ENCODE measurements at places on chromosomes 7 and 10.
A peak's percentile ranks its signal among the peaks of the same experiment; 100 is the strongest.

- no peak for DNase-seq
Measured at GRCh38 chr10:63114031-63114814, 18.9 kb upstream of the NRBF2 start.

- no peak for DNase-seq
Measured at GRCh38 chr7:3937605-3938004, 636.6 kb downstream of the SDK1 start.

DNA sequence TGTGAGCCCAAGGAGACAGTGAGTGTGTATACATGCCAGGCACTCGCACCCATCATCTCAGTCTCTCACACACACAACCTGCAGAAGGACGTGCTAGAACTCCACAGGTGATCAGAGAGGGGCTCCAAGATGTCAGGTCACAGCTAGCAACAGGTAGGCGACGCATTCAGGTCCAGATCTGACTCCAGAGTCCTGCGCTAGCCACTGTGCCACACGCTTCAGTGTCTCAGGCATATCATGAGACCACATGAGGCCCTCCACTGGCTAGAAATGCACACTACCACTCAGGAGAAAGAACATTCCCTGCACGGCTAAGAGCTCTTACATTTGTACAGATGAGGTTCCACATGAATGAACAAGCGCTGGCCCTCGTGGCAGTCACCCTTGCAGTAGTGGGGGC, 11.5 kb downstream of the AKR1B1 start:
- DNase-seq = no peak

- DNase-seq = no peak
Measured at GRCh38 chr7:68222311-68222710, 1225.7 kb downstream of the TYW1 start.

DNA sequence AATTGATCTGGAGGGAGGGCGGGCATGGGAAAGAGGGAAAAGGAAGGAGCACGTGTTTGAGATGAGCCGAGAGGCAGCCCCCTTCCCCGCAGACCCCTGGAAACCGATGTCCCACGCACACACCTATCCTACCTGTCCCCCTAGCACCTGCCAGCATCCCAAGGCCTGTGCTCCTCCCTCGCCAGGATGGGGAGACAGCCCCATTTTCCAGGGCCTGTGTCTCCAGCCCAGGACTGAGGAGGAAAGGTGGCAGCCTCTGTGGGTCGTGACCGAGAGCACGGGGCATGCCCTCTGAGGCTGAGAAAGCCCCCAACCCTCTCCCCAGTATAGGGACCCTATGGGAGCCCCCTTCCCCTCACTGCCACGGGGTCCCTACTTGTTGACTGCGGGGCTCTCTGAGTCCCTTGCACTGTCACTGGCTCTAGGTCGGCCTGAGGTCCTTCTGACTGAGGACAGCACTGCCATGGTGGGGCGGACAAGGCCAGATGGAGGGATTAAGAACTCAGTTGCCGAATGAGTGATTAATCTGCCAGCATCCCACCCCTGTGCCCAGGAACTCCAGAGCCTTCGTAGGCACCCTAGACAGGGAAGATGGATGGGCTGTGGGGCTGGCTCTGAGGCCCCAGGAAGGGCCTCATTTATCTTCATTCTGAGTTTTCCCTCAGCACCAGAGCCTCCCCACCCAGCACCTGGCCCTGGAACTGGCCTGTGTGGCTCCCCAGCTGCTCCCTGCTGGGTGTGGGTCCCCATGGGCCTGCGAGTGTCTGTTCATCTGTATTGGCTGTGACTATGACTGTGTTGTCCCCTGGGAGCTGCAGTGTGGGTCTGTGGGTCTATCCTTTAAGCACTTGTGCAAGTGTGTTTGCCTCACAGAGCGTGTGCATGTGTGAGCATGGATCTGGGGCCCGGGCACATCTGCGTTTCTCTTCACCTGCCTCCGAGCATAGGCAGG, 26.0 kb downstream of the CRHR2 start:
- DNase-seq = no peak

DNA sequence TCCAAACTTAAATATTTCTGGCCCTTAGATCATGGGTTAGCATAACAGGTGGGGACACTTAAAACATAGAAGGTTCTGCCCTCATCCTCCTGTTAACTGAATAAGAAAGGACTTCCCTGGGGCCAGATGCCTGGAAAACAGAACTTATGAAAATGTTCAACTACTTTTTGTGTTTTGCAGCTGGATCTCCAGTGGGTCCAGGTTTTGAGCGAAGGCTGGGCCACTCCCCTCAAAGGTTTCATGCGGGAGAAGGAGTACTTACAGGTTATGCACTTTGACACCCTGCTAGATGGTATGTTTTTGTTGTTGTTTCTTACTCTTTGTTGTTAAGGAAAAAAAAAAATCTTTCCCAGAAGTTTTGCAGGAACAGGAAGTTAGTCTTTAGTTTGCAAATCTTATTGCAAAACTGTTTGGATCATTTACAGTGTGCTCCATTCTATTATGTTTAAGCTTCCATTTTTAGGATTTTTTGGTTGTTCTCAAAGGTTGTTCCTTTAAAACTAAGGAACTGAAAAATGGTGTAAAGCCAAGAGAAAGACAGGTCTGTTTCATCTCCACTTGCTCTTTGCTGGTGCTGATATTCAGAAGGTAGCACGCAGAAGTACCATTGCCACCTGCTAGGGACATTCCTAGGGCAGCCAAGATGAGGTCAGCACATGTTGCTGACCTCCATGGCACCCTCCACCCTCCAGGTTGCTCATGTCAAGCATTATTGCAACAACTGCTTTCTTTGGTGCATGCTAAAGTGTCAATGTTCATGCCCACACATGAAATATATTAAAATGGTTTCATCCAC, 56.1 kb downstream of the PAPSS2 start:
- DNase-seq = no peak

- no peak for DNase-seq
Measured at GRCh38 chr7:50300336-50300735, 4.2 kb upstream of the IKZF1 start.

DNA sequence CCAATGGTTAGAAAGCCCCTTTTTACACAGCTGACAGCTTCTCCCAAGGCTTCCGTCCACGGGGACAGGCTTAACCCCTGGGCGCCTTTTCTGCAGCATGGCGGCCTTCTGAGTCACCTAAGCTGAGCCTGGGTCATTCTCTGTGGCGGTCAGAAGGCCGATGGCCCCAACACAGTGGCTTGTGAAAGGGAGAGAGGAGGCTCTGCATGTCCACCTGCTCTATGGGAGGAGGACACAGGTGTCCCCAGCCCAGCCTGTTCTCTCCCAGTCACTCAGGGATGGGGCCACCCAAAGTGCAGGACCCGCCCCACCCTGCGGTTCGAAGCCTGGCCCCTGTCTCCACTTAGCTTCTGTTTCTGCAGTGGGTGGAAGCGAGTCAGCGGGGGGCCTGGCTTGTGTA, 20.4 kb upstream of the TTYH3 start:
- no peak for DNase-seq

GRCh38 chr10:29555746-29556481, 78.9 kb downstream of the SVIL start:
- DNase-seq = no peak

- no peak for DNase-seq
Measured at GRCh38 chr10:124351481-124352220, 67.1 kb downstream of the OAT start.

- DNase-seq = peak; percentile 80
Measured at GRCh38 chr10:124641282-124642087, 102.7 kb downstream of the FAM53B start.

GRCh38 chr7:106947244-106947728, 82.2 kb downstream of the PIK3CG start:
- DNase-seq = peak; percentile 31

GRCh38 chr7:83931968-83932367, 262.6 kb downstream of the SEMA3A start:
- DNase-seq = no peak

GRCh38 chr7:112204499-112205342, 1.5 kb downstream of the DOCK4 start:
- no peak for DNase-seq

DNA sequence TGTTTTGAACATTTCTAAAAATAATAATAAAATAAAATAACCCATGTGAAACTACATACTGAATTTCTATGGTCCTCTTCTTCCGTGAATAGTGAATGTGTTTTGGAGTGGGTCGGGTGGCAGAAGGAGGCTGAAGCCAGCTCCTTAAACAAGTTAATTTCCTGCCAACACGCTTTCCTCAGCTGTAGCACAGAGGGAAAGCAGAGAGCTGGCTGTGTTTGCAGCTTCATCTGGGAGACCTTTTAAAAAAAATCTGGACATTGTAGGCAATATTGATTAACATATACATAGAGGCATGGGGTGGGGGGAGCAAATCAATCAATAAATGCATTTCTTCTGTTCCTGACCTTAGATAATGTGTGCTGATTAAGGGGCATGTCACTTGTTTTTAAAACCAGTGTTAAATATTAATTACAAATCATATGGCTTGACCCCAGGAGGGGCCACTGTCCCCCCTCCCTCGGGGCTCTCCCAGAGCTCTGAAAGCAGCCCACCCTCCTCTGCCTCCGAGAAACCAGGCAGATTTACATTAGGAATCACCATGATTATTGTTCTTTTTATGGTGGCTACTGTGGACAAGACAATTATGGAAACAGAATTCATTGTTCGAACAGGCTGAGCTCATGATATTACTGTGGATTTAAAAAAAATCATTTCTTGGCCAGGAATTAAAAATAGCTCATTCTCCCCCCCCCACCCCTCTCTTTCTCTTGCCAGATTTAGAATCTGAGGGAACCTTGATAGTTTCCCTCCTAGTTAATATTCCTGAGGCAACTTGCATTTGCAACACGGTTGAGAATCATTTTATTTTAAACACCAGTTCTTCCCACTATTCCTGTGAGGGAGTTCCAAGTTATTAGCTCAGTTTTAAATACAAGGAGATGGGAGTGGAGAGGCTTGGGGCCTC, 100.5 kb upstream of the CARD11 start:
- DNase-seq = no peak

GRCh38 chr7:39300276-39300675, 265.9 kb upstream of the YAE1 start:
- DNase-seq = no peak

DNA sequence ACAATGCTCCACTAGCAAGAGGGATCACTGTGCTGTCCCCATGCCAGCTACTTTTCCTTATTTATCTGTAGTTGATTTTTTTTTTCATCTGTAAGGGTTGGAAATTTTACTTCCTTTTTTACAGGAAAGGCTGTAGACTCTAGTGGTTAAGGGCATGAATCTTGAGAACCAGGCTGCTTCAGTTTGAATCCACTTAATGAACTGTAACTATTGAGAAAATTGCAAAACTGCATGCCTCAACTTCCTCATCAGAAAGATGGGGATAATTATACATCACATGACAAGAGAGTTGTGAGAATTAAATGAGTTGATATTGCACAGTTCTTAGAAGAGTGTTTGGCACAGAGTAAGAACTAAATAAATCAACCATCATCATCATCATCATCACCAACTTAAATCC, 106.4 kb upstream of the GSDME start:
- DNase-seq = no peak

DNA sequence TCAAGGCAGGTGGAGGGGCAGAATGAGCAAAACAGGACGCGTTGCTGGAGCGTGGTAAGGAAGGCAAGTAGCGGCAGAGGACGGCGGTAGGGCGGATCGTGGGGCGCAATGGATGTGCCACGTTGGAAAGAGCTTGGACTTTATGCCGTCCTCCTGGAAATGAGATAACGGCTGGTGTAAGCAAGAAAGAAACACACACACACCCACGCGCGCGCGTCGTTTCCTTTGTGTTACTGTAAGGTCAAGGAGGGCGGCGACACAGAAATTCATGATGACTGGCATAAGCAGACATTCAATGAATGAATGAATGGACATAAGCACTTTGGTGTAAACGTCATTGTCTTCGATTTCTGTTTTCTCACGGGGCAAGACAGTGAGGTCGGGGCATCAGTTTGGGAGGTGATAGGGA, 683 bp upstream of the ENTPD7 start:
- peak; percentile 17 for DNase-seq

DNA sequence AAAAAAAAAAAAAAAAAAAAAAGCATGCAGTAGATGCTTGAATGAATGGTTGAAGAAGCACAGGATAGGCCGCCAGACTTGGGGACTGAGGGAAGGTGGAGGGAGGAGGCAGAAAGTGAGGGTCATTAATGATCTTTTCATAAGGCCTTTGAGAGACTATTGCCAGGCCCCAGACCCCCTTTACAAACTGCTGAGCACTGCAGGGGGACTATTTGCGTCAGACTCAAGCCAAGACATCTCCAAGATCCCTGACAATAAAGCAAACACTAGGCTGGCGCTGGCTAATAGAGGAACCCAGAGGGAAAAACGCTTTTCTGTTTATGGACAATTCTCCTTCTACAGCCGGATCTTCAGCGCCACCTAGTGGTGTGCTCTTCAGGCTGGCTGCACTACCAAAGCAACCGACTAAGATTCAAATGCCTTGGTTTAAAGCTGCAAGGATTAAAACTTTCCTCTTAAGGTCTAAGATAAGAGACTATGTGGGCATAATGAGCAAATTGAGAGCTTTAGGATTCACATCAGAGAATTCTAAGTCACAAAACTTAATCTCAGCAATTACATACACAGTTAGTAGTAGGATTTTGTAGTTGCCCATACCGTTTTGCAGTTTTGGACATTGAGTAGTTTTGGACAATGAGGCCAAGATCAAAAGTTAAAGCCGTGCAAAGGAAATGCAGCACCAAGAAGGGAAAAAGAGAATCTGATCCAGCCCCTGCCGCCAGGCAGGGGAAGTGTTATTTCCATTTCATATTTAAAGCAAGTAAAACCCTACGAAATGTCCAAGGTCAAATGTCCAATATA, 17.9 kb upstream of the AGK start:
- peak; percentile 50 for DNase-seq

- no peak for DNase-seq
Measured at GRCh38 chr10:122997864-122998263, 10.7 kb downstream of the IKZF5 start.

- DNase-seq = peak; percentile 23
Measured at GRCh38 chr7:116500078-116500853, 728 bp downstream of the CAV2 start.

- DNase-seq = no peak
Measured at GRCh38 chr7:143322760-143323633, 7.1 kb downstream of the CLCN1 start.

DNA sequence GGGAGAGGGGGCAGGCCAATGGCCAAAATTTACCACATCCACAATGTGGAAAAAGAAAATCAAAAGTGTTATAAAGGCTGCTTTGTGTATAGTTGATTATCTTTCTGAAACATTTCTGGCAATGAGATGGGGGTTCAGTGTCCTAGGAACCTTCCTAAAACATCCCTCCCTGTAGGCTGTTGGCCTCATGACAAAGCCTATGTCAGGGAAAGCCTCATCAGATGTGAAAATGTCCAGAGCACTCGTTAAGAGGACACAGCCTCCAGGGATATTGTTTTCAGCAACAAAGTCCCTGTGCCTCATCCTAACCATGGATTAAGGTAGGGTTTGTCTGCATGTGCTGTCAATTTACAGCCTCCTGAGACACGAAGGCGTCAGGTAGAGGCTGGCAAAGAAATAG, 17.0 kb downstream of the SUN3 start:
- DNase-seq = no peak

- no peak for DNase-seq
Measured at GRCh38 chr7:95454438-95455045, 19.7 kb upstream of the PON2 start.

All from CD4-positive, alpha-beta T cell treated with Interleukin-15 for 4 hours (primary cell).